ENCODE measurements at places on chromosomes 5 and 9.

- no peak for DNase-seq
Observed at GRCh38 chr5:141611289-141611688, 7.5 kb downstream of the DIAPH1 start.

DNA sequence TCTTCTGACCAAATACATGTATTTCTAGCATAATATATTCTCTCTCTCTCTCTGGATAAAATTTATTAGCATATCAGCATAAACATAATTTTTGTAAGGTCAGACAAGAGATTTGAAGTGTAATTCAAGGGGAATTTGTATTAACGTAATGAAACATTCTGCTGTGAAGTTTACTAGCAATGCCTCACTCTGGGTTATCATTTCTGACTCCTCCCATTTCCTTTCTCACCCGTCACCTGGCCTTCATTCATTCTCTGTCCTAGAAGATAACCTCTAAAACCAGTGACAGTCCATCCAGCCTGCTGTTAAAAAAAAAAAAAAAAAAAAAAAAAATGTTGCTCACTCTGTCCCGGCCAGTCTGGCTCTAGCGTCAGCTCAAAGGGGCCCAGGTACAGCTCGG, 27.1 kb downstream of the GRAMD2B start:
- no peak for DNase-seq

GRCh38 chr9:372128-372527, 157.5 kb downstream of the DOCK8 start:
- DNase-seq: no peak

- no peak for DNase-seq
Observed at GRCh38 chr5:140481758-140482157, 65.7 kb upstream of the EIF4EBP3 start.

GRCh38 chr5:72441862-72442540, 65.2 kb downstream of the ZNF366 start:
- no peak for DNase-seq

GRCh38 chr5:178145965-178146820, 7.5 kb downstream of the NHP2 start:
- peak; percentile 65 for DNase-seq

GRCh38 chr5:154529282-154529681, 51.3 kb upstream of the HAND1 start:
- DNase-seq: no peak

- no peak for DNase-seq
Observed at GRCh38 chr5:178150977-178151734, 2.5 kb downstream of the NHP2 start.

DNA sequence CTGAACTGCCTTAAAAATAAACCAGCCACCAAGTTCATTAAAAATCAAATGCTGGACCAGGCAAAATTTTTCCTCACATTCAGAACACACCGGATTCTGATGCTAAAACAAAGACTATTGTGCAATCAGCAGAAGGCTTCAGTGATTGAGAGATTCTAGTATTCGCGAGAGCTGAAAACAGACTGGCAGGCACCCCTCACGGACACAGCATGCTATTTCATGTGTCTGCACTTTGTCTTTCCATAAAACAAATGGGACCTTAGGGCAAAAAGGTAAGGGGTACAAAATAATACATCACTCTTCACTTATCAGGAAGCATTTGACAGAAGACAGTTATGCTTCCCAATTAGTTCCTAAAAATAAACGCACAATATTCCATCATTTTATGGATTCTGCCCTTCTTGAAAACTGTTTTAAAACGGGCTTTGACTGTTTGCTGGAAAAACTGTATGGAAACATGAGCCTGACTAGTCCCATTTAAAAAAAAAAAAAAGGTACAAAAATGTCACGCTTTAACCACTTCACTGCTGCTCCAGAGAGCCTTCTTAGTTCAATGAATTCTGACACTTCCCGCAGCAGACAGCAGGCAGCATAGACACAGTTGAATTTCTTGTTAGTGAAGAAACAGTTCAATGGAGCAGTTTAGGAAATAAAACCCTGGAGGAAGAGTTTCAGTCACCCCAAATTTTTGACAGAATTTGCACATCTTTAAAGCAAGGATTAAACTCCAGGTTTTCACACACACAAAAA, 99.2 kb downstream of the MED27 start:
- DNase-seq: no peak

DNA sequence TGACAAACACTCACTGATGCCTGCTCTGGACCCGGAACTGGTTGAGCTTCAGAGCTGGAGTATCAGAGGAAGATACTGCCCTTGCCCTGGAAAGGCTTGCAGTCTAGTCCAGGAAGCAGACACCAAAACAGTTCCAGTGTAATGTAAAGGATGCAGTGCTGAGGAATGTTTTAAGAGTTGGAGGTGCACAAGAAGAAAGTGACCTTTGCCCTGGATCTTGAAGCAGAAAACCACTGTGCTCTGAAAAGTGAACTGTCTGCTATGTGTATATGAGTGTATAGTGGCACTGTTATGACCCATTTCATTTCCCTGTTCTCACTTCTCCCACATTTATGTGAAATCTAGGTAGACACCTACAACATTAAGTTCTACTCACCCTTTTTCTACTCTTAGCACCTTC, 2.1 kb downstream of the ZNF346 start:
- no peak for DNase-seq

DNA sequence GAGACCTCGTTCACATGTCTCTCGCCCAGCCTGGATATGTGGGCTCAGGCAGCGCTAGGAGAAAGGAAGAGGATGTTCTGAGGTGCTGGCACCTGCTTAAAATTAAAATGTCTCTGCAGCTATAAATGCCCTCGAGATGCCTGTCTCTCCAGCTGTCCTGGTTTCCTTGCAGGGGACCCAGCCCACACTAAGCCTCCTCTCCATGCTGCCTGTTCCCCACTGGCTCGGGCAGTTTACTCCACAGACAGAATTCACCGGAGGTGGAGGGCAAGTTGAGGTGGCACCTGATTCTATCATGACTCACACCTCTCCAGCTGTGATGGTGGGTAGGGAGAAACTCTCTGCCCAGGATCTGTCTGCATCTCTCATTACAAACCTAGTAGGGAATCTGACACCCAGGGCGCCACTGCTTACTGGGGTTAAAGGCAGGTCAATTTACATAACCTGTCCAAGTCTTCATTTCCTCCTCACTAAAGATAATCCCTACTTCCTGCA, 420.9 kb downstream of the SPOCK1 start:
- peak; percentile 78 for DNase-seq

DNA sequence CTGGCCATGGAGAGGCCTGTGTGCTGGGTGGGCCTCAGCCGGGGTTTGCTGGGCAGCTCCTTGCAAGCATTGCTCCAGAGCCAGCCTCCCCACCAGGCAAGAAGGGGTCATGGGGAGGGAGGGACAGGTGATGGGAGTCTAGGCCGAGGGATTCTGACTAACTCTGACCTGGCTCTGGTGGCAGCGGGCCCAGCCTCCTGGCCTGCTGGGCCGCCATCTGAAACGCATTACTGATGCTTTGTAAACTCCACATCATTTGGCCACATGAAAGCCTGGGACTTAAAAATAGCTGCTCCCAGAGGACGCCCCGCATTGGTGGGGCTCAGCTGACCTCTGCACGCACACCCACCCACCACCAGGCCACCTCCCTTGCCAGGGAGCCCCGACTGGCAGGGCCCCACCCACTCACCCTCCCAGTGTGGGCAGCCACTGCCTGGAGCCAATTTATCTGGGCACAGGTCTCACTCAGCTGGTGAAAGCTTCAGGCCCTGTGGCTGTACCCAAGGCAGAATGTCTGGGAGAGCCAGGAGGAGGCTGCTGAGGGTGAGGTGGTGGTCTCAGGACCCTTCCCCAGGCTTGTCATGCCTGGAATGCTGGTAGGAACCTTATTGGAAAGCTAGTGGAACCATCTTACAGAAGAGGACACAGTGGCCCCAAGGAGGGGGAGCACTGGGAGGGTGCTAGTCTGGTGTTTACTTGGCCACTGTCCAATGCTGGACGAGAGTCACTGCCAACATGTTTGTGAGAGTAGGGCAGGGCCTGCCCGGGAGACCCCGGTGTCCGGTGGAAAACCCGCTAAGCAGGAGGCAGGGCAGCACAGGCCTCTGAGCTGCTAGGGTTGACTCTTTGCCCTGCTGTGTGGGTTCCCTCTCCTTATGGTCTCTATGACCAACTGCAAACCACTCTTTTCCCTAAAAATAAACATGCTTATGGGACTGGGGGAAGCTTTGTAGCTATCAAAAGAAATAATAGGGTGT, 10.8 kb downstream of the TCF7 start:
- no peak for DNase-seq

Data from NCI-H345 (cell line).